ENCODE measurements at places on chromosomes 12 and 14.

DNA sequence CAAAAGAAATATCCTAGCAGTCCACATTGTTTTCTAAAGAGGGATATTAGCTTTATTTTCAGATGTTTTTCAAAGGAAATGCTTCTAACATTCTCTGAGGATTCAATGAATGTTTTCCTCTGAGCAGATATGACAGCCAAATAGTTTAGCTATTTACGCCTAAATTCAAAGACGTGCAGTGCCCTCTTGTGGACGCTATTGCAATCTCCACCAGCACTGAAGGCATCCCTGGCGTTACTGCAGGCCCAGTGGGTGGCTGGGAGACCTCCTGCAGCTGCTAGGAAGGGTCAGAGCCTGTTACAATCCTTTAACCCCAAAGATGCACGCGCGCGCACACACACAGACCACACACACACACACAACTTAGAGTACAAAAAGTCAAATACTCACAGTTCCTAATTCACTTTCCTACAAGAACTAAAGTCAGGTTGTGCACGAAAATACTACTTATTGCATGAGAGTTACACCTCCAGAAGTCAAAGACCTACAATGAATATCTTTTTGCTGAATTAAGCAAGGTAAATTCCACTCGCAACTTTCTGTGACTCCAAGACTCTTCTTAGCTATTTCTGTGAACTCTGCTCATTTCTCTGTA, 589.3 kb upstream of the TMEM132C start:
- peak; percentile 87 for DNase-seq

DNA sequence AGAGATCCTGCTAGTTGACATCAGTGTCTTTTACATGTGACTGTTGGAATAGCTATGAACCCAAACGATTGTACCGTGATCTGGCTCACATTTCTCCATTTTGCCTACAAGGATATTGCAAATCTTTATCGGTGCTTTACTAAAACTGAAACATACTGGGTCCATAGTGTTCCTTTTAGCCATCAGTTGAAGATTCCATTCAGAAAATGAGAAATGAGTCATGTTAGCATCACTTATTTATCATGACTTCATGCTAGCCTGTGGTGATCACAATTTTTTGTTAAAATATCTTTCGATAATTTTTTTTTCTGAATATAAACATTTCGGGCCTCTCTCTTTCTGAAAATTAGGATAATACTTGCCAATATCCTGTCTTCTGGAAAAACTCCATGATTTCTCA, 210.3 kb downstream of the EGLN3 start:
- no peak for DNase-seq

GRCh38 chr12:22543246-22544037, 900 bp downstream of the C2CD5 start:
- DNase-seq: peak; percentile 97

DNA sequence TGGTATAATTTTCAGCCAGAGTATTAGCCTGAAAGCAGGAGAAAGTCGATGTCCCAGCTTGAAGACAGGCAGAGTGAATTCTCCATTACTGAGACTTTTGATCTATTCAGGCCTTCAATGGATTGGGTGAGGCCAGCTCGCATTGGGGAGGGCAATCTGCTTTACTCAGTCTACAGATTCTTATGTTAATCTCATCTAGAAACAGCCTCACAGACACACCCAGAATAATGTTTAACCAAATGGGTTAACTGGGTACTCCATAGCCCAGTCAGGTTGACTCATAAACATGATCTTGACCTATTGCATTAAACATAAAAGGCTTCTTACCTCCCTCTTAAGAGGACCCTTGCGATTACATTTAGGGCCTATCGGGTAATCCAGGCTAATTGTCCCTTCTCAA, 118.0 kb downstream of the KTN1 start:
- no peak for DNase-seq

- DNase-seq: peak; percentile 71
Measured at GRCh38 chr12:26701604-26702215, 131.3 kb downstream of the ITPR2 start.

DNA sequence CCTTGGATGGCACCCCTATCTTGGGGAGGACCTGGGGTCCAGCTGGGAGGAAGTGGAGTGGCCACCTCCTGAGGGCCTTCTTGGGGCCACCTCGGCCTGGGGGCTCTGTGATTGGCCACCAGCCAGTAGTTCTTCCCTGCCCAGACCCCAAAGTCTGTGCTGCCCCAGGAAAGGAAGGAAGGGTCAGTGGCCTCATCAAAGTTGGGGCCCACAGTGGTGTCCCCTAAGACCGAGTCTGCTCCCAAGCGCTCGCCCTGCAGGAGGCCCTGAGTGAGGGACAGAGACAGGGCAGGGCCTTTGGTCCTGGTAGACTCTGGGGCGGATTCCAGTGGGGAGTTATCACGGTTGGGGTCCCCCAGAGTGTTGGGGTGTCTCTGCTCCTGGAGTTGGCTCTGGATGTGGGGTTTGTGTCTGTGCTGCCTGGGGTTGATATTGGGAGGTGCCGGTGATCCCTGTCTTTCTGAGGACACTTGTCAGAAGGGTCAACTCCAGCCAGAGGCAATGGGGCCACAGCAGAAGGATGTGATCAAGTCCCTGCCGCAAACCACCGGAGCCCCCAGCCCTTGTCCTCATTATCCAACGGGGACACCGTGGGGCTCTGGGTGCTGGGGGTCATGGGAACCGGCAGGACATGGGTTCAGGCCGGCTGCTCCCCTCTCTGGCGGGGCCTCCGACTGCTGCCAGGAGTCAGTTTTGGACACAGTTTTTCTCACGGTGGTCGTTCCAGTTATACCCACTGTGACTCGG, 364.3 kb downstream of the TMEM121 start:
- no peak for DNase-seq

GRCh38 chr14:49945448-49946319, 52.8 kb downstream of the ARF6 start:
- DNase-seq: no peak

GRCh38 chr12:96134200-96134599, 60.0 kb upstream of the ELK3 start:
- no peak for DNase-seq

- DNase-seq: no peak
Measured at GRCh38 chr12:117165342-117165741, 24.9 kb downstream of the FBXO21 start.

DNA sequence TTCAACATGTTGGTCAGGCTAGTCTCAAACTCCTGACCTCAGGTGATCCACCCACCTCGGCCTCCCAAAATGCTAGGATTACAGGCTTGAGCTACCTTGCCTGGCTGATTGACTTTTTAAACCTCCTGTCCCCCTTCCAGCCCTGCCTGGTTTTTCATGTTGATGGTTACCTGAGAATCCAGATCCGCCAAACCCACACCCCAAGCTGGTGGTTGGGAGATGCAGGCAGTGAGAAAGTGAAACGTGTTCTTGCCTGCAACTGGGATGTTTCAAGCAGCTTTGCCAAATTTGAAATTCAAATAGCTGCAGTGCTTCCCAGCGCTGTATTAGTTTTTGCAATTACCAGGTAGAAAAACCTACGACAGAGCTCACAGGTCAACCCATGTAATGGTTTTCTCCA, 238.3 kb upstream of the PWP1 start:
- DNase-seq: no peak

GRCh38 chr14:23483236-23483854, 13.8 kb downstream of the NGDN start:
- DNase-seq: peak; percentile 73

DNA sequence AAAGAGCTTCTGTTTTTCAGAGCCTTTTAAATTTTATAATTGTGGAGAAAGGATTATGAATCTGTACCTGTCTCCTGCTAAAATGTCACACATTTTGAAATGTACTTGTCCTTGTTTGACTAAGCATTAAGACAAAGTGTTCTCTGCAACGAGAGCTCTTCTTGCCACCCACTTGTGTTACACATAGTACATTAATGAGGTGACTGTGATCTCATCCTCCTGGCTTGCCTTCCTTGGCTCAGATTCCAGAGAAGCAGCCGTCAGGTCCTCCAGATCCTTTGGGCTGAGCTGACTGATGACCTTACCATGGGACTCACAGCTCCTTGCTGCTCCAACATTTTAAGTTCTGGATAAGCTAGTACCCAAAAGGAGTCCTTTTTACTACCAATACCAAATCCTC, 81.4 kb downstream of the BBS10 start:
- peak; percentile 74 for DNase-seq

DNA sequence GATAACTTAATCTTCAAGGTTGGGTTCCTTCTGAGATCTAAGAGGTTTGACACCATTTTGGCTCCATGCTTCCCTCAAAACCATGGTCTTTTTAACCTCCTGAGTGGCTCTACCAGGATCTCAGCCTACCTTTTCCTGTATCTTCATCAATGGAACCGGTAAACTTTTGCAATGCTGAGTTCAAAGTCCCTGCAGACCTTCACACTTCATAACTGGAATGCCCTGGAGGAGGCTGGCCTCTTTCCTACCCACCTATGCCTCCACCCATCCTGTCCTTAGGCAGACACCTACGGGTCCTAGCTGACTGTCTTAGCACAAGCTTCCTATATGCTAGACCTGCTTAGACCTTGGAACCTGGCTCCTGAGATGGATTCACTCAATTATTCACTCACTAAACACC, 89.5 kb upstream of the EEA1 start:
- DNase-seq: no peak

GRCh38 chr12:130049666-130050065, 112.6 kb upstream of the FZD10 start:
- peak; percentile 16 for DNase-seq

- DNase-seq: no peak
Measured at GRCh38 chr12:95230313-95230712, 12.7 kb downstream of the VEZT start.

DNA sequence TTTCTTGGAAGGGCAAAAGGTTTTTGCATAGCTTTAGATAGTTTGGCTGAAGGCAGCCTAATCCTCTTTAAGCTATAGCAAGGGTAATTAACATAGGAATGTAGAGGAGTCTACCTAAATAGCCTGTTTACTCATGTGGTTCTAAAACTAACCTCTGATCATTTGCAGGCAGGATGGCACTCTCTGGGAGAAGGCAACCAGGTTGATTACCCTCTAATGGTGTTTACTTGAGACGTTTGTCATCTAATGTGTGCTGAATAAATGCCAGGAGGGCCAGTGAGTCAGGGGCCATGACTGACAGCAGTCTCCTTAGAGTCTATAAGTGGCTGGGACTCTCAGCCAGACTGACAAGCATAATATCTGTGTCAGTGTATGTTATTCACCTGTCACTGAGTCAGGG, 286.4 kb downstream of the PCNX1 start:
- peak; percentile 7 for DNase-seq
